Suprapubic skin (tissue), 4 donors: ENCODE measurements at places on chromosomes 16 and 17. TPM values are rescaled to one million over a fixed set of nuclear protein-coding genes. Genes with fewer than 3 reads are reported as not detected.

Gene COIL
- 13.4 TPM for total RNA-seq

Gene CES4A
- 142 TPM for total RNA-seq

Gene TEKT3
- not detected for total RNA-seq

Gene NHLRC4
- 0.38 TPM for total RNA-seq

Gene CRHR1
- total RNA-seq = 0.76 TPM

Gene SLC12A3
- not detected for total RNA-seq

GRCh38 chr16:8908810-8909468, 26.8 kb downstream of the LITAFD start:
- H3K4me1 ChIP-seq = no peaks in the 10 kb centered on the region
- no peak overlapping the region for H3K4me3 ChIP-seq
- DNase-seq = no peak
- H3K36me3 ChIP-seq = peaks cover 93% of the 10 kb centered on the region

Gene ADAP2
- 9.1 TPM for total RNA-seq

Gene CCL8
- total RNA-seq = 2.2 TPM

DNA sequence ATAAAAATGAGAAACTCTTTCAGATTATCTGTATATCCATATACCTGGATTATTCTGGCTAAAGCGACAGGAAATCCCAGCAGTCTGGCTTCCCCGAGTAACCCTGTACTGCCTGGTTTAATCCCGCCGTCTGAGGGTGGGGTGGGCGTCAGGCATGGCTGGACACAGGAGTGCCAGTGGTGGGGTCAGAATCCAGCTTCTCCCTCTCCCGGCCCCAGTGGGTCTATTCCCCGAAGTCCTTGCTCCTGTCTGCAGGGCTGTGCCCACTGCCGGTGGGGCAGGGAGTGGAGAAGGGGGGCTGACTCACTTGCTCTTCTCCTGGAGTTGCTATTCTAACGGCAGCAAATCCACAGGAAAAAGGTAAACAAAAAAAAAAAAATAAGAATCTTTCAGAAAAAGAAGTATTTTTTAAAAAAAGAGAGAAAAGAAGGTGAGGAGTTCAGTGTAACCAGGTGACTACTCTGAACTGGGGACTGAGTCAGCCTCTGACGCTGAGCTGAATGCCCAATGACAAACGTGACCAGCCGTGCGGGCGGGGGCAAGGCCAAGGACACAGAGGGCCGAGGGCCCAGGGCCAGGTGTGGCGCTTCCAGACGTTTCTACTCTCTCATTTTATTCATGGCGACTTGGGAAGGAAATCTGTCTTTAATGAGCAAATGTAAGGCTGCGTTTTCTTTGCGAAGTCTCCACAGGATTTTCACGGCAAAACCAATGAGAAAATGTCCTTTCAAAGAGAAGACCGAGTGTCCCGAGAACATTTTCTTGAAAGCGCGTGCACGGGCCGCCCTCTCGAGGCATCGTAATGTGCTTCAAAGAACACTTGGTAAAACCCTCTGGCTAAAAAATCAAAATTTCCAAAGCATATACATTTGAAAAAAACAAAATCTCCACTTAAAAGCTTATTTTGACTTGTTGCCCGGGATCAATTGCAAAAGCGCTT, 20.2 kb downstream of the FOXF1 start:
- no peak for DNase-seq
- H3K36me3 ChIP-seq = peaks cover 14% of the 10 kb centered on the region
- no peaks in the 10 kb centered on the region for H3K4me1 ChIP-seq
- no peaks in the 10 kb centered on the region for H3K27me3 ChIP-seq

Gene DHRS7C
- not detected for total RNA-seq

DNA sequence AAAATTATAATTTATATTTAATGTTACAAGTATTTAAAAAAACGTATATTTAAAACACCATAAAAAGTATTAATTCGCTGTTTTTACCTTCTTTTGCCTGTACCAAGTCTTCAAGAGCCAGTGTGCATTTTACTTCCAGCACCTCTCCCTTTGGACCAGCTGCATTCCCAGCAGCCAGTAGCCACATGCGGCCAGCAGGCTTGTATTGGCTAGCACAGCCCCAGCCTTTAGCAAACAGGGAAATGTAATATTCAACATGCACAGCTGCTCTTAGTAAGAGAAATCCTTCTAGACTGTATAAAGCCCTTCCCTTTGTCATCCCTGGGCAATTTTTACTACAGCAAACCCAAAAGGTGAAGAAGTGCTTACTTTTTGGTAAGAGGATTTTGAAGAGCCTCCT, 6.6 kb downstream of the DHODH start:
- H3K27ac ChIP-seq = no peak overlapping the region
- H3K36me3 ChIP-seq = peaks cover 37% of the 10 kb centered on the region
- H3K4me1 ChIP-seq = peaks cover 15% of the 10 kb centered on the region
- no peak overlapping the region for H3K4me3 ChIP-seq

DNA sequence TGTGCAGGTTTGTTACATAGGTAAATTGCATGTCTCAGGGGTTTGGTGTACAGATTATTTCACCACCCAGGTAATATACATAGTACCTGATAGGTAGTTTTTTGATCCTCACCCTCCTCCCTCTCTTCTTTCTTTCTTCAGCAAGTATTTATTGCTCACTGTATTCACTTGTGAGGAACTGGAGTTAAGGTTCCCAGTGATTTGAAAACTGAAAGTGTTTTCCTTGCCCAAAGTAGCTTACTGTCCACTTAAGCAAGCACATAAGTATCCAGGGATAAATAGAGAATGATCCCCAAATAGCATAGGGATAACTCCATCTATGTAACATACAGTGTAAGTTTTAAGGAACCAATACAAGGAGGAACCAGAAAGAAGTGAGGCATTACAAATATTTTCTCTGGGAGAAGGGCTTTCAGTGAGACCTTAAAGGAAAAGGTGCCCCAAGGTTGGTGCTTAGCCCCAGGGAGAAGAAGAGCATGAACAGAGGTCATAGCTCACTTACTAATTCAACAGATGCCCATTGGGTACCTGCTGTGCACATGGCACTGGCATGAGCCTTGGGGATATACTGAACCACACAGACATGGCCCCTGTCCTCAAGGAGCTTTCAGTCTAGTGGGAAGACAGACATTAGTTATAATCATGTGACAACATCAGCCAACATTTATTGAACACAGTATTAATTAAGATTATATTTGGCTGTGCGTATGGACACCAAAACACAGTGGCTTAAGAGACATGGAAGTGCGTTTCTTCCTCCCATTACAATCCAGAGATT, 17.0 kb downstream of the MYL4 start:
- no peak for DNase-seq
- no peaks in the 10 kb centered on the region for H3K36me3 ChIP-seq
- no peaks in the 10 kb centered on the region for H3K27me3 ChIP-seq
- peaks cover 34% of the 10 kb centered on the region for H3K4me1 ChIP-seq

- no peak overlapping the region for H3K4me3 ChIP-seq
- peaks cover 75% of the 10 kb centered on the region for H3K36me3 ChIP-seq
- no peak overlapping the region for H3K27ac ChIP-seq
- peaks cover 44% of the 10 kb centered on the region for H3K4me1 ChIP-seq
- DNase-seq = no peak
Observed at GRCh38 chr16:81698310-81698641, 80.8 kb upstream of the PLCG2 start.

- DNase-seq = no peak
- H3K4me1 ChIP-seq = peaks cover 9% of the 10 kb centered on the region
- peaks cover 55% of the 10 kb centered on the region for H3K36me3 ChIP-seq
Observed at GRCh38 chr16:91484-91883, 13.5 kb downstream of the MPG start.

Gene CSH1
- total RNA-seq = not detected
